ENCODE measurements at places on chromosomes 2 and 18.
A peak's percentile ranks its signal among the peaks of the same experiment; 100 is the strongest.

GRCh38 chr2:173050684-173051083 lies 25.0 kb upstream of the MAP3K20 start:
- no peak for DNase-seq

- no peak for DNase-seq
Measured at GRCh38 chr2:309148-309953, 21.5 kb upstream of the ALKAL2 start.

DNA sequence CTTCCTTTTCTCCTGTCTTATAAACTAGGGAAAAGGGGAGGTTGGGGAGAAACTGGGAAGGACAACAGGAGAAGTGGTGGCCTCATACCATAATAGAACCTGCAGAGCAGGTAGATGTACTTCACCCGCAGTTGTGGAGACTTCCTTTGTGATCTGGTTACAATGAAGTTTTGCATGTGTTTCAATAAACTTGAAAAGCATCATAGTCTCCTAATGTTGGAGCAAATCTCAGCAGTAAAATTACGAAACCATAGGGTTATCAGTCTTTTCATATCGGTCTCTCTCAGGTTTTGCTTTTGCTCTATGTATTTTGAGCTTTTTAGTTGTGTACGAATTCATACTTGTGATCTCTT lies 30.5 kb downstream of the ANO7 start:
- DNase-seq, result no peak

GRCh38 chr2:204289066-204289465 lies 256.2 kb upstream of the PARD3B start:
- no peak for DNase-seq

GRCh38 chr18:10490401-10491165 lies 35.2 kb upstream of the NAPG start:
- peak; percentile 62 for DNase-seq

- DNase-seq, result no peak
Measured at GRCh38 chr2:70944111-70944690, 8.5 kb downstream of the ATP6V1B1 start.

GRCh38 chr2:191155608-191156071 lies 4.8 kb upstream of the STAT4 start:
- no peak for DNase-seq

GRCh38 chr2:74029714-74030397 lies 45.1 kb downstream of the TET3 start:
- no peak for DNase-seq

- DNase-seq, result no peak
Measured at GRCh38 chr2:209905691-209906090, 96.7 kb upstream of the RPE start.

DNA sequence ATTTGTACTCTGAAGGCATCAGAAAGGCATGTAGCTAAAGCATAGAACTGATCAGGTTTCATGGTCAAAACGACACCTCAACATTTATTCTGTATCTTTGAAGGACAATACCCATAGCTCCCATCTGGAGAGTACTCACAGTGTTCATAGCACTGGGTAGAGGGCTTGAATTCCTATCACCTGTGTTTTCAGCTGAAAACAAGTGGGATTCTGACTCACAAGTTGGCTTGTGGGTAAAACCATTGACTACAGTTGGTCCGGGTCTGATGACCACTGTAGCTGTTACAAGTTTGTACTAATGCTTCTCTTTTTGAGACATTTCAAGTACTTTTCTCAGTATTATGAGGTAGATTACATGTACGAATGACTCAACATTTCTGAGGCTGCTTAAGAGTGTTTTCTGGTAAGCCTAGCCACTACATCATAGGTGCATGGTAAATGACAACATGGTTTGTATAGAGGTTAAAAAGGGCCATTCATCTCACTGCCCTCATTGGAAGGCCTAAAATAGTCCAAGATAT lies 68.6 kb upstream of the PELI1 start:
- DNase-seq, result peak; percentile 21

DNA sequence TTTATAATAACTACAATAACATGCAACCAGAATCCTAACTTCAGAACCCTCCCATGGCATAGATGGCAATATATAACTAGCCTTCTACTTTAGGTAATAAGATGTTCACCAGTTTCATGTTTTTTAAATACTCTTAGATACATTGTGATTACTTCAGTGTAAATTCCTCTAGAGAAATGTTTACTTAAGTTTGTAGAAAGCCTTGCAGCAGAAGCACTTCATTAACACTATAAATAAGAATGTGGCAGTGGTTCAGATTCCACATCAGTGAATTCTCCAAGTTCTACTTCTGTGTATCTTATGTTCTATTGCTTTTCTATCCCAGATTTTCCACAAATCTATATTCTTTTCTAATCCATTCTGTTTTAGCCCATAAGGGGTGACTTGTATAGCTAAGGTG lies 1.2 kb upstream of the RAD51AP2 start:
- DNase-seq, result no peak

DNA sequence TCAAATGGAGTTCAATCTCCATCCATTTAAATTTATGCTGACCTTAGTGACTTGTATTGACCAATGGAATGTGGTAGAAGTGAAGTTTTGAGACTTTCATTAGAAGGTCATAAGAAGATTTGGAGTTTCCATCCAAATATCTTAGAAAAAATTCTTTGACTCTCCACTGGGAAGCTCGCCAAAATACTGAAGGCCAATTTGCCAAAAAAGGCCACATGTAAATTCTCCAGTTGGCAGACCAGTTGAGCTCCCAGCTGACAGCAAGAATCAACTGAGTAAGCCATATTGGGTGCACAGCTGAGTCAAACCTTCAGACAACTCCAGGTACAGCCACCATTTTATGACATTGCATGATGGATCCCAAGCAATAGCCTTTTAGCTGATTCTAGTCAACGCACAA lies 228.3 kb upstream of the SETBP1 start:
- no peak for DNase-seq

- no peak for DNase-seq
Measured at GRCh38 chr2:109438773-109439389, 174.9 kb downstream of the SEPTIN10 start.

DNA sequence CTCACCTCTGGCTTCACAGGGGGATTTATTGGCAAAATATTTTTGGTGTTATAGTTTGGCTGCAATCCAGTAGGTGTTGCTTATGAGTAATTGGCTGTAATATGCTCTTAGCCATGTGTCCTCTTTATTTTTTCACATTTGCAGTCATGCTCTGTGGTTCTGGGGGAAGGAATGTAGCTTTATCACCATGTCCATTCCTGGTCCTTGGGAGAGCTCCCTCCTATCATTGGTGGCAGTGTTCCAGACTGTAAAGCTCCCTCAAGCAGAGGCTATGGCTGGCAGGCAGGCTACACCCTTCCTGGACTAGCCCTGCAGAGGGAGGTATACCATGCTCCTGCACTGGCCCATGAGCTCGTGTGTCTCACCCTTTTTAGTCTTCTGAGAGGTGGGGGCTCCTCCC lies 120.0 kb upstream of the FSIP2 start:
- DNase-seq, result no peak

- peak; percentile 76 for DNase-seq
Measured at GRCh38 chr2:134119713-134120405, 134.0 kb upstream of the MGAT5 start.

DNA sequence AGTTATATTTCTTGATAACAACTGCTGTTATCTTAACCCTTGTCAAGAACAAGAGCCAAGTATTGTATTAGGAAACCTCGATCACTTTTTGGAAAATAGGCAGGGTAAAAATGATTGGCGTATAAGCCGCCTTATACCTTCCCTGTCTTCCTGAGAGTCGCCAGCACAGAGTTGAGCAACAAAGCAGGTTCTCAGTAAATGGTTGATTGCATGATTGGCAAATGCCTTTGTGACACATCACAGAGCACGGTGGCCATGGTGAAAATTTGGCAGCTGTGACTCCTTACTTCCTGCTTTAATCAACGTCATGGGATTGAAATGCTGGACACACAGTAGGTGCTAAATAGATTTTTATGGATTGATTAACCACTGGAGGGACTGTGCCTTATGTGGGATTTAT lies 3.9 kb upstream of the KLHL29 start:
- no peak for DNase-seq

GRCh38 chr2:187358531-187358930 lies 89.5 kb downstream of the CALCRL start:
- DNase-seq, result no peak

- no peak for DNase-seq
Measured at GRCh38 chr18:47654988-47655387, 275.5 kb downstream of the SMAD2 start.

GRCh38 chr2:150485871-150486538 lies 1.5 kb downstream of the RND3 start:
- no peak for DNase-seq

GRCh38 chr18:35581898-35582641 lies 530 bp downstream of the GALNT1 start:
- DNase-seq, result no peak

GRCh38 chr2:229081411-229081810 lies 189.7 kb downstream of the PID1 start:
- no peak for DNase-seq

DNA sequence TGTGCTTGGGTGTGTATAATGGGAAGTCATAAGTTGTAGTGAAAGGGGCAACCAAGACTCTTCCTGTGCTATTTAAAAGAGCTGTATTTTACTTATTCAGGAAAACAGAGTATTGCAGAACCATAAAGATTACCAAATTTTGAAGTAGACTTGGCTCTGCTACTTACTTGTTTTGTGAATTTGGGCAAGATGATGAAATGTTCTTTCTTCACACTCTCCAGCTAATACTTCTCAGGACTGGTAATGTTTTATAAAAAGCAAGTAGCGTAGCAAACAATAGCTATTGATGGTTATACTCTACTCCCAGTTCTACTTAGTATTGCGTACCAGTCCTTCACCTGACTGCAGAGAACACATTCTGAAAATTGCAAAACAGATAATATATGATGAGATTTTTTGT lies 374.1 kb downstream of the ARHGAP15 start:
- DNase-seq, result no peak

DNA sequence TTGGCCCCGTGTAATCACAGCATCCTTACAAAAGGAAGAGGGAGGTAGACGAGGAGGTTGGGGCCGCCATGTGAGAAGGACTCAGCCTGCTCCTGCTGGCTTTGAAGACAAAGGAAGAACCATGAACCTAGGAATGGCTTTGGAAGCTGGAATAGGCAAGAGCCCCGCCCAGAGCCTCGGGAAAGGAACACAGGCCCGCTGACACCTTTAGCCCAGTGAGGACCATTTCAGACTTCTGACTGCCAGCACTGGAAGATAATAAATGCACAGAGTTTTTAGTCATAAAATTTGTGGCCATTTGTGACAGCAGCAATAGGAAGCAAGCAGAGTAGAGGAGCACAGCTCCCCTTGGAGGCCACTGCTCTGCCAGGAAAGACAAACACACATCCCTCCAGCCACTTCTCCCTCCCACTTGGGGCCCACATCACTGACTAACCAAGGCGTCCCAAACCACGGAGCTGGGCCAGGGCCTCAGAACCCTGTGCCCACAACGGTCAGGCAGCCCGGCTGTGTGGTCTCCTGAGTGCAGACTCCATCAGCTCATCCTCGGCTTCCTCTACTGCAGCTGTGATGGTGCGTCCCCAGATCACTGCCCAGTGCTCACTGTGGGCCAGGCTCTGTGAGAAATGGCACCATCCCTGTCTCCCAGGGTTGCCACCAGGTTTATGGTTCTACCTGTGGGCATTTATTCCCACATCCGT lies 39.7 kb downstream of the TFCP2L1 start:
- DNase-seq, result no peak

DNA sequence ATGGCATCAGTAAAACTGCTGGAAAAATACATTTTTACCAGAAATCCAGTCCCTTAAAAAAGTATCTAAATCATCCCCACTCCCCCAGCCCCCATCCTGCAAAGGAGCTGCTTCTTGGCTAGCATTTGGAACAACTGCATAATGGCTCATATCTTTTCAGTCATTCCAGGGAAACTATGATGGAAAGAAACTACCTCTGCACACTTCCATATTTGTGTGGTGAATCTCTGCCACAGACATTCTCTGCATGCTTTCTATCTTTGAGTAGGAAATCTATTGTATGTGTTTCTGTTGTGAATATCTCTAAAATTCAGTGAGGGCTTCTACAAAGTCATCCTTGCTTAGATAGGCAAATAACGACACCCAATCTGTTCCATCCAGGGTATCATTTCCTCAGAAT lies 632.3 kb downstream of the LRP1B start:
- no peak for DNase-seq

- no peak for DNase-seq
Measured at GRCh38 chr2:48600204-48600813, 17.3 kb upstream of the GTF2A1L start.

DNA sequence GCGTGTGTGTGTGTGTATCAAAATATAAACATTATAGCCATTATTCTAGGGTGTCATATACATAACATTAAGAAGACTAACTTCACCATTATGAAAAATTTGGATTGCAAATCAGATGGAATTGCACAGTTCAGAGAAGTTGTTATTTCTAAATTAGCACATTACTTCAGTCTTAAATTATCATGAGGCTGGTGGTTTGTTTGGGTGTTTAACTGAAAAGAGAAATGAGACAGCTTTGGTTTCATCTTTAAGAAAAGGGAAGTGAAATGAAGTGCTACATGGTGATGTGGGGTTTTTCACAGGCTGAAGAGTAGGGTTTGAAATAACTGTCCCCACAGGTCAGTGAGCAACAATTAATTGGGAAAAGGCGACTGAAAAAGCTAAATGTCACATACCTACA lies 161.2 kb upstream of the XIRP2 start:
- no peak for DNase-seq

- DNase-seq, result no peak
Measured at GRCh38 chr2:26644188-26644835, 3.1 kb upstream of the CIB4 start.

- no peak for DNase-seq
Measured at GRCh38 chr18:44942073-44942472, 261.4 kb downstream of the SETBP1 start.

DNA sequence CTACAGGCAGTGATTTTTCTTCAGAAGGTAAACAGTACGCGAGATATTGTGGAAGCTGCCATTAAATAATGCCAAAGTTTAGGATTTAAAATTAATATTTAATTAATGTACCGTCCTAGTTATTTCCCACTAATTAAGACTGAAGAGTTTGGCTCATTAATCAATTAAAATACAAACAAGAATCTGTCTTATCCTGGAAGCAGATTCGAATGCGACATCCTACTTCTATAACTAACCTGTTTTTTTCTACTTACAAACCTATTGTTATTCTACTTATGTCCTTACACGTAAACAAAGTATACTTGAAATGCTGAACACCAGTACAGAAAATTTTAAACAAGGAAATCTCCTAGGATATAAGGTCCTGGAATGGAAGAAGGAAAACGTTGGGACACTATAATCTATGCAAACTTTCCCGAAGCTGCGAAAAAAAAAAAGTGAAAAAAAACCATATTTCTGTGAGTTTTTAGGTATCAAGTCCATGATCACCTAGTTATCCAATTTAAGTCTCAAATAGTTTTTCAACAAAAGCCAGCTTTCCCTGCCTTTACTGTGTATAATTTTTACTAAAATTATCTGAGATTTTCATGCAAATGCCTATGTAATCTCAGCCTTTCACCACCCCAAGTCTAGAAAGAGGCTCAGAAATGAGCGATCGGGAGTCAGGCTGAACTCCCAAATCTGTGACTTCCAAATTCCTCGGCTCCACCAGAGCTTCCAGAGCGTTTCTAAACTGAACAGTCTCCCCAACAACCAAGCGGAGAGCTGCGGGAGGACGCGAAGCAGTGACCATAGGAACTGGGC lies 1.2 kb upstream of the C2orf15 start:
- no peak for DNase-seq

GRCh38 chr2:30862054-30862651 lies 54.9 kb upstream of the CAPN13 start:
- DNase-seq, result peak; percentile 26

- DNase-seq, result no peak
Measured at GRCh38 chr2:200411831-200412230, 98.0 kb downstream of the KCTD18 start.

Measured in activated T-cell treated with anti-CD3 and anti-CD28 coated beads for 48 hours (primary cell).